ENCODE measurements at places on chromosomes 1 and 21. TPM values are rescaled to one million over a fixed set of nuclear protein-coding genes. Genes with fewer than 3 reads are reported as not detected.

The TMEM61 gene
- total RNA-seq = 1.1 TPM

The NBL1 gene
- total RNA-seq = 133 TPM

The KCNK1 gene
- 12.1 TPM for total RNA-seq

The DNM3 gene
- 7.3 TPM for total RNA-seq

GRCh38 chr1:203271018-203271743, 34.1 kb upstream of the BTG2 start:
- no peak overlapping the region for H3K4me3 ChIP-seq
- DNase-seq = peak; percentile 82
- no peaks in the 10 kb centered on the region for H3K36me3 ChIP-seq
- no peaks in the 10 kb centered on the region for H3K27me3 ChIP-seq
- peak overlapping the region; percentile 36 for H3K27ac ChIP-seq
- peaks cover 8% of the 10 kb centered on the region for H3K4me1 ChIP-seq

GRCh38 chr1:2204415-2205190, 10.0 kb upstream of the FAAP20 start:
- DNase-seq = peak; percentile 85
- H3K4me1 ChIP-seq = no peaks in the 10 kb centered on the region
- no peaks in the 10 kb centered on the region for H3K27me3 ChIP-seq
- H3K4me3 ChIP-seq = no peak overlapping the region

DNA sequence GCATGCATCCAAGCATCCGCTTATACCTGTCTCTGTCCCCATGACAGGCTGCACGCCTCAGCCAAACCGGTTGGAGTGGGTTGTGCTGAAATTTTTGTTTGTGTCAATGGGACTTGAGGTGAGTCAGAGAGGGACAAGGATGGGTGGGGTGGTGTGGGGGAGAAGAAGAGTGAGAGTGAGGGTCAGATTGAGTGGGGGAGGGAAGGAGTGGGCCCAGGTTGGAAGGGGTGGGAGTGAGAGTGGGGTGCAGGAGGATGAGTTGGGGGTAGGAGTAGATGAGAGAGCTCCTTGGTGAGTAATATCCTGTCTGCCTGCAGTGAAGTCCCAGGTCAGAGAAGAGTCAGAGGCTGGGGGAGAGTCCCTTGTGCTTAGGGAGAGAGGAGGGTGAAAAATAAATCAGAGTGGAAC, 3.3 kb upstream of the NECTIN4 start:
- no peak overlapping the region for H3K27ac ChIP-seq
- H3K36me3 ChIP-seq = no peaks in the 10 kb centered on the region
- DNase-seq = no peak
- no peak overlapping the region for H3K4me3 ChIP-seq

DNA sequence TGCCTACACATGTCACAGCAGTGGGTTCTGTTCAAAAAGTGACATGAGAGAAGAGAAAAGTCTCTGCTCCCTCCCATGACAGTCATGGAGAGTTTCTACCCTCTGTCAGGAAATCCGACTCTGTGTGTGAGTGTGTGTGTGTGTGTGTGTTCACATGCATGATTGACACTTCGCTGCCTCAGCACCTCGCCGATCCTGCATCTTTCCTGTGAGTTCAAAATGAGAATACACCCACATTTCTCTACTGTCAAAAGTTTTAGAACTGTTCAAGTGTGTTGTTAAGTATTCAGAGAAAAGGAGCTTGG, 46.2 kb upstream of the COX20 start:
- H3K27ac ChIP-seq = no peak overlapping the region
- peaks cover 7% of the 10 kb centered on the region for H3K4me1 ChIP-seq
- no peak for DNase-seq
- no peaks in the 10 kb centered on the region for H3K27me3 ChIP-seq

DNA sequence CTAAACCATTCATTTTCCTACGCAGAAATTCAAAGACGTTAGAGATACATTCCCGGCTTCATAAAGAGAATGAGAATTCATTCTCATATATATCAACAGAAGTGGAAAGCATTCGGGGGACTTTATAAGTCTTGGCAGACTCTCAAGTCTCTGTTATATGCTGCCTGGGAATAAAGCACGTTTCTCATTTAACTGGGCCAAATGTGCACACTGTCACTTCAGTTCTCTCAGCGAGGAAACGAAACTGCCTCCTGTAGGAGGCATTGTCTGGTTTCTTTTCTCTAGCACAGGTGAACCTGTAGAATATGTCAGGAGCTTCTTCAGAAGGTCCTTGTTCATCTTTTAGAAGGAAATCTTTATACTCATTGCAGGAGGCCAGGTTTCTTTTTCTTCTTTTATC, 367.6 kb downstream of the PTBP2 start:
- H3K27me3 ChIP-seq = no peaks in the 10 kb centered on the region
- DNase-seq = no peak
- peaks cover 4% of the 10 kb centered on the region for H3K4me1 ChIP-seq
- no peaks in the 10 kb centered on the region for H3K36me3 ChIP-seq
- no peak overlapping the region for H3K27ac ChIP-seq
- no peak overlapping the region for H3K4me3 ChIP-seq

GRCh38 chr1:7385471-7386225, 385.4 kb upstream of the VAMP3 start:
- no peak overlapping the region for H3K27ac ChIP-seq
- H3K27me3 ChIP-seq = no peaks in the 10 kb centered on the region
- DNase-seq = no peak

DNA sequence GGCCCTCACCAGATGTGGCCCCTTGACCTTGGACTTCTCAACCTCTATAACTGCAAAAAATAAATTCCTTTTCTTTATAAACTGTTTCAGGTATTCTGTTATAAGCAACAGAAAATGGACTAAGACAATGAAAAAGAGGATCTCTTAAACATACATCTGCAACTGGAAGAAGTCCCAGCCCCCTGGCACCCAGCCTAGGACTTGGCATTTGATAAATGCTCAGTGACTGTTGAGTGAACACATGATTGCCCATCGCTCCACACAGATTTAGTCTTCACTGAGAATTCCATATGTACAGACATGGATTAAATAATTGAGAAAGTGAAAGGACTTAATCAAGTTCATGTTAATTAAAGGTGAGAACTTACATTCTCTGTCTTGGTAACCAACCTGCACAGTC, 344.9 kb upstream of the RUNX1 start:
- H3K27me3 ChIP-seq = no peaks in the 10 kb centered on the region
- H3K4me1 ChIP-seq = no peaks in the 10 kb centered on the region
- no peaks in the 10 kb centered on the region for H3K36me3 ChIP-seq
- H3K4me3 ChIP-seq = no peak overlapping the region
- no peak overlapping the region for H3K27ac ChIP-seq

DNA sequence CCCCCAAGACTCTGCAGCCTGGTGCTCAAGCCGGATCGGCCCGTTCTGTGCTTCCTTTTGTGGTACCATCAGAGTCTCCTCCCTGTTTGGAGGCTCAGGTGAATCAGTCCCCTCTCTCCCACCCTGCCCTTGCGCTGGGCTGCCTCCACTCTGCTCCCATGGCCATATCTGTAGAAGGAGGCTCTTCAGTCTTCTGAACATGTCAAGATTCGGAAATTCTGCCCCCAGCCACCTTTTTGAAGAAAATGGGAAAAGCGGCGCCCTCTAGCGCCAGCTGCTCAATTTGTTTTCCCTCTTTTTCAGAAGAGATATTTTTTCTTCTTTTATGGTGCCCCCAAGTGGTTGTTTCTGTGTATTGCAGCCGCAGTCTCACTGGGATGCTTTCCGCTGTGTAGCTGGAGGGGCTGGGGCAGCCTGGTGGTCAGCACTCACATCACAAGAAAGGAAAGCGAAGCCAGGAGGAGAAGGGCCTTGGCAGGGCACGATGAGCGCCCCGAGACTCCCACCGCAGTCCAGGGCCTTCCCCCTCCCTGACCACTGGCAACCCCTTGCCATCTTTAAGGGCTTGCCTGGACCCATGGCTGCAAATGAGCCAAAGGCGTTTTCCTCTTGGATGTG, 58.4 kb upstream of the CACNA1E start:
- peak; percentile 83 for DNase-seq
- no peaks in the 10 kb centered on the region for H3K4me1 ChIP-seq
- no peak overlapping the region for H3K27ac ChIP-seq
- no peaks in the 10 kb centered on the region for H3K36me3 ChIP-seq
- H3K27me3 ChIP-seq = peaks cover 2% of the 10 kb centered on the region
- H3K4me3 ChIP-seq = no peak overlapping the region

GRCh38 chr1:17167041-17167785, 37.7 kb upstream of the PADI1 start:
- no peak for DNase-seq
- no peak overlapping the region for H3K4me3 ChIP-seq
- H3K27ac ChIP-seq = no peak overlapping the region
- no peaks in the 10 kb centered on the region for H3K4me1 ChIP-seq
- no peaks in the 10 kb centered on the region for H3K36me3 ChIP-seq

- peaks cover 19% of the 10 kb centered on the region for H3K4me1 ChIP-seq
- no peak overlapping the region for H3K27ac ChIP-seq
- peaks cover 17% of the 10 kb centered on the region for H3K27me3 ChIP-seq
- DNase-seq = peak; percentile 69
Measured at GRCh38 chr1:156912861-156913808, 7.3 kb upstream of the LRRC71 start.

DNA sequence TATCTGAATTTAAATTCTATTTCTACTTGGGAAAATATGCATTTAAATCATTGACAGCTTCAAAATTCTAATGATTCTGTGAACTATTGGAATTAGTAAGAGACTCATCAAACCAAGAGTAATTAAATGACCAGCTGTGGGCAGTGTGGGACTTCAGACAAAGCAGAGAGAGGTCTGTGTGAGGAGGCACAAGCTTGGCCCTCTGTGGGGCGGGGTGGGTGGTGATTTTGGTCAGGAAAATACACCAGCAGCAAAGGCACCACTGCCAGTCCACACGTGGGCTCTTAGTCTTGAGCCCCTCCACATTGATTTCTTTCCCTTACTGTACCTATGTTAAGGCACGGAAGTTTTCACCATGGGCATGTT, 39.2 kb upstream of the RAB4A start:
- H3K4me3 ChIP-seq = no peak overlapping the region
- no peaks in the 10 kb centered on the region for H3K27me3 ChIP-seq
- DNase-seq = no peak
- no peaks in the 10 kb centered on the region for H3K36me3 ChIP-seq

DNA sequence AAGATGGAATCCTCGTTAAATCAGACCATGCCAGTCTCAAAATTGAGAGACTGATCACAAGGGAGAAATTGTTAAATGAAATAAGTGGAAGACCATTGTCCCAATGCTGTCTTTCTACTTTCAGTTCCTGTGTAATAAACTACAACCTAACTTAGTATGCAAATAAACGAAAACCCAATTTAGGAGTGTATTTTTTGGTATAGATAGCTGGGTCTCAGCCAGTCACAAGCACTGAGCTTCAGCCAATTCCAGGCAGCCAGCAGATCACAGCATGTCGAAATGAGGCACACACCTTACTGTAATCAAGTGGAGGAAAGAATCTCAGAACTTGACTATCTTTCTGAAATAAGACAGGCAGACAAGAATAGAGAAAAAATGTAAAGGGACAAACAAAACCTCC, 33.0 kb upstream of the VN1R5 start:
- H3K27ac ChIP-seq = no peak overlapping the region
- H3K27me3 ChIP-seq = no peaks in the 10 kb centered on the region
- H3K36me3 ChIP-seq = no peaks in the 10 kb centered on the region

Data from lung (tissue), 17 donors.